ENCODE measurements at places on chromosomes 1 and 21.

GRCh38 chr1:189805735-189806134 is 671.9 kb downstream of the BRINP3 start:
- DNase-seq = no peak

- no peak for DNase-seq
Measured at GRCh38 chr1:217539510-217539909, 91.4 kb downstream of the GPATCH2 start.

DNA sequence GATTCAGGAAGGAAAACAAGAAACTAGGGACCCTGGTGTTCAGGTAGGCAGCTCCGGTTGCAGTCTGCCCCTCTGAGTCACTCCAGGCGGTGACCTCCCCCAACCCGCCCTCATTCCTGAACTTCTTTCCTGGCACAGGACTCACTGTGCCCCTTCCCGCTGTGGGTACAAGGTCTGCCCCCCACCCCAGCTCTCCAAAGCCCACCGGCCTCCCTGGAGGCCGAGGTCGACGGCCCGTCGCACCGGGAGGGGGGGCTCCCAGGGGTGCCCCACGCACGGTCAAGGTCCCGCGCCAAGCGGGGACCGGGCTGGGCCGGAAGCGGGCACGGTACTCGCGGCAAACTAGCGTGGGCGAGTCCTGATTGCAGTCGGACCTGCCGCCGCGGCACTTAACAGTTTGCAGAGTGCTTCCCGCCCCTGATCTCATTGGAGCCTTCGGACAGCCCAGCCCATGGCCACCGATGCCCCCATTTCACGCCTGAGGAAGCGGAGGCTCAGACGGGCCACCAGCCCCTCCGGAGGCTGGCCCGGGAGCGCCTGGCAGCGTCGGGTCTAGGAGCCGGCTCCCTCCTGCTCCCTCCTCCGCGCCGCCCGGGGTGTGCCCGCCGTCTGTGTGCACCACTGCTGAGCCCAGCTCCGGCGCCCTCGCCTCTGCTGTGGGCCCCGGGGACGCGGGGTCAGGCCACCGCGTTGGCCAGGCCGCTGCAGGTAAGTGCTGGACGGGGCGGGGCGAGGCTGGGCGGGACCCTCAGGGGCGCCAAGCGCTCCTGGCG is at the start of gene GJB3:
Gene GJB3, plus strand, starts transcription at position 144 of the 773 bp plus-strand sequence. CDS start 3,549 bp downstream, outside the sequence.
- peak; percentile 72 for DNase-seq

DNA sequence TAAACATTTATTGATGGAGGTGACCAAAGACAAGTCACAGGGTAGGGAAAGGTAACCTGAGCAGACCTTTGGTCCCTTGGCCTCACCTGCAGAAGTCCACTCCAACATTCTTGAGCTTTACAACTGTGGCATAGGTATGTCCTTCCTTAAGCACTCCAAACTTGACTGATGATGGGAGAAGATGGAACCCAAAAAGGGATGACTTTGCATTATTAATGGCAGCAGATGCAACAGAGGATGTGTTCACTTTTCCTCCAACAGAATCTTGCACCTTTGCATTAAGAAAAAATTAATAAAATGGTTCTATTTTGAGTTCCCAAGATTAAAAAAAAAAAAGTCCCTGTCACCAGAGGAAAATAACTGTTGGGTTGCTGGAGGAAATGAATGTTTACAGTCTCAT is 42.2 kb downstream of the WDR3 start:
- DNase-seq = no peak

GRCh38 chr1:28640766-28641165 is 2.1 kb downstream of the TAF12 start:
- DNase-seq = no peak

DNA sequence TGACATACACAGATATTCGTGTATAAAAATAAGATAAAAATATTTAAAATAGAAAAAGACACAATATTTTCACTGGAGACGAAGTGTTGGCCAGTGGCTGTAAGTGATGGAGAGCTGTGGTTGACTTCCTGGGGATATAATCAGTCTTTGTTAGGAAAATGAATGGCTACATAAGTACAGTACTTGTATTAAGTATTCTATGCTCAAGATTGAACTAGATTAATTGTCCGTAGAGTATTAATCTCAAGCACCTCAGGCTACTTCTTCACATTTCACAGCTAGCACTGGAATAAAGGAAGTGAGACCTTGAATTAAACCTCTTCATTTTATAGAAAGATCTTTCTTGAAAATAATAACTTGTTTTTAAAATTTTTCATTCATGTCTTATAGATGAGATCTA is 39.0 kb upstream of the RGS5 start:
- DNase-seq = no peak

DNA sequence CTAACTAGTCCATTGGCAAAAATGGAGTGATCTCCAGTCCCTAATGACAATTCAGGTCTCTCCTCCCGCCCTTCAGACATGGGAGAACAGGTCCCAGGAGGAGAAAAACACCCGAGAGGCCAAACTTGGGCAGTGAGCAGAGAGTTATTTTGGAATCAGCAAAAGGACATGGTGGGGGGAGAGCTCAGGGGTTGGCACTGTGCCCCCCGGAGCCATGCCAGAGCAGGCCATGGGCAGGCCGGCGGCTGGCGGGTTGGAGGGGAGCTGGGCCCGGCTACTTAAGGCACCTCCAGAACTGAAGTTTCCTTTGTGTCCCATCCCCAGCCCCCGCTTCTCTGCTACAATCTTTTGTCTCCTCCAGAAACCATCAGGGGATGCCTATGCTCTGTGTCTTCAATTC is 7.1 kb downstream of the LGR6 start:
- no peak for DNase-seq

GRCh38 chr1:30192969-30193630 is 530.3 kb downstream of the MATN1 start:
- no peak for DNase-seq

DNA sequence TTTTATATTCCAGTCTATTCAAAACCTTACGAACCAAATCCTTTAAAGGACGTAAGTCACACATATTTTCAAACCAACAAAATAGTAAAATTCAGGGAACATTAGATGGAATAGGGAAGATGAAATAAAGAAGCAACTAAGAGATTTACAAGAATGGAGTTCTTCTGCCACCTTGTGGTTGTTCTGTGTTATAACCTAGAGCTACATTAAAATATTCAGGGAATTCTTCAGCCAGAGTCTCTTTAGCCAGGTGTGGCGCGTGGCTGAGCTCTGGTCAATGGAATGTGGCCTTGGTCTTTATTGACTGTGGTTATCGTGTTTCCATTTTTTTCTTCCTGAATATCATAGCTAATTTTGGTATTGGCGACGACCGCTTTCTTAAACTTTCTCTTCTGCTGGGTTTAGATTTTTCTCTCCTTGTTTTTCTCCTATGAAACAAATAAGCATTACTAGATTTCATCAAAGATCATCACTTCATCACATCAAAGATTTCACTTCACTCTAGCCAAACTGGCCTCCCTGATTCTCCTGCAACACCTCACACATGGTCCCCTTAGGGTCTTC is 221.3 kb downstream of the MRPL39 start:
- no peak for DNase-seq

DNA sequence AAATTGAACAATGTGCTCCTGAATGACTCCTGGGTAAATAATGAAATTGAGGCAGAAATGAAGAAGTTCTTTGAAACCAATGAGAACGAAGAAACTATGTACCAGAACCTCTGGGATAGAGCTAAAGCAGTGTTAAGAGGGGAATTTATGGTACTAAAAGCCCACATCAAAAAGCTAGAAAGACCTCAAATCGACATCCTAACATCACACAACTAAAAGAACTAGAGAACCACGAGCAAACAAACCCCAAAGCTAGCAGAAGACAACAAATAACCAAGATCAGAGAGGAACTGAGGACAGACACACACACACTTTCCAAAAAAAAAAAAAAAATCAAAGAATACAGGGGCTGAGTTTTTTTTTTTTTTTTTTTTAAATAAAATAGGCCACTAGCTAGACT is 564.2 kb downstream of the SMYD3 start:
- no peak for DNase-seq

DNA sequence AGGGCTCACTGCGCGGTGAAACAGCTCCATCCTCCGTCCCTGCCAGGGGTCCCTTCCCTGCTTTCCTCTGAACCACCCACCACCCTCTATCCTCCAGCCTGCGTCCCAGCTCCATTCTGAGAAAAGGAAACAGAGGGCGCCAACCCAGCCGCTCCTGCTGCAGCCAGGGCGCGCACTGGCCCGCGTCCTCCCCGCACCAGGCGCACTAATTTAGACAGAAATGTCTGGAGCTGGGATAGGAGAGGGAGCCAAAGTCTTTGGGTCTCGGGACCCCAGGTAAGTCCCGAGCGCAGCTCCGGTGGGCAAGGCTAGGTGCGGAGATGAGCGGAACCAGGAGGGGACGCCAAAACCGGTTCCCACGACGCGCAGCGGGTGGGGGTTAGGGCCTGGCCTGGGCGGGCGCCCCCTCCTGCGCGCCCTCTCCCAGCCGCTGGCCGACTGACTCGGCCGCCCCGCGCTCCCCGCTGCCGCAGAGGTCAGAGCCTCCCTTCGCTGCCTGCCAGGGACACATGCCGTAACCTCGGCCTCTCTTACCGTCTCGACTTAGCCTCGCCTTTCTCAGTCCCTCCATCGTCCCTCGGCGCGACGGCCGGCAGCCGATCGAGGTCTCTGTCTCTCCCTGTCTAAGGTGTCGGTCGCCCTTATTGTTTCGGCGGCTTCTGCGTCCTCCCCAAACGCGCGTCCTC is 2.0 kb downstream of the CAMK2N1 start:
- no peak for DNase-seq

- no peak for DNase-seq
Measured at GRCh38 chr1:170665629-170666028, 1.7 kb downstream of the PRRX1 start.

DNA sequence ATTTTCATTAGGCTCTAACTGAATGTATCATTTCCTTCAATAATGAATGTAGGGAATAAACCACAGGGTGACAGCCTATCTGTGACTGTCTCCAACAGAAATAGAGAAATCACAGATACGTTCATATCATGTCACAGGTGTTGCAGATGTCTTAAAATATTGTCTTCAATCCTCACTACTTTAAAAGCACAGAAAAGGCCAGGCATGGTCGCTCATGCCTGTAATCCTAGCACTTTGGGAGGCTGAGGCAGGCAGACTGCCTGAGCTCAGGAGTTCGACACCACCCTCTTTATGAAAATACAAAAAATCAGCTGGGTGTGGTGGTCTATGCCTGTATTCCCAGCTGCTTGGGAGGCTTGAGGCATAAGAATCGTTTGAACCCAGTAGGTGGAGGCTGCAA is 8.2 kb downstream of the CREG1 start:
- no peak for DNase-seq

DNA sequence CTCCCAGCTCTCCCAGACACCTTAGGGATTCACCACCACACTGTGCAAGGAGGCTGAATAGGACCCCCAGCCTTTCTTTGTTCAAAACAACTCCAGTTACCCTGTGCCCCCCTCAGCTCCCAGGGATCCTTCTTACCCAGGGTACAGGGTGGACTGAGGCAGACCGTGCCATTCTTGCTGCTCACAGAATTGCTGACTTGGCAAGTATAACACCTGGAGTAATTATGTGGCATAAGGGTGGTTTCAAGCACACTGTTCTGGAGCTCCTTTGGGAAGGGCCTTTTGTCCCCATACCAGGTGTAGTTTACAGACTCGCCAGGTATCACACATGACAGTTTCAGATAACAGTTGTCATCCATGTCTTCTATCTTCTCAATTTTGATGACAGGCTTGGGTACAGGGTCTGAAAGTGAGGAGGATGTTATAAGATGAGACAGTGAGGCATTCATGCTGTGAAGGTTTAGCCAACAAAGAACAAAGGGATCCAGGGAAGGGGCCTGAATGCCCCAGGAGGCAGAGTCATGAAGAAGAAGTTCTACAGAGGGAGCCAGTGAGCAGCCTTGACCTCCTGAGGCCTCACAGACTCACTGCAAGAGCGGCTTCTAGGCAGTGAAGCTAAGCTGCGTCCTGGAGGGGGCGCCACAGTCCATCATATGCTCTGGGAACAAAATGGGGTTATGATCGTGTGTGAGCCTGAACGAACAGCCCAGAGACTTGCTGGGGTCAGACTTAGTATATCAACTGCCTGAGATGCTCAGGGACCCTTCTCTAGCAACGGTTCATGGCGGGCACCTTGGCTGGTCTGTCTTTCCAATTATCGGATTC is 30.3 kb downstream of the CD48 start:
- peak; percentile 83 for DNase-seq

GRCh38 chr1:118047006-118047649 is 117.6 kb downstream of the WDR3 start:
- DNase-seq = peak; percentile 56

DNA sequence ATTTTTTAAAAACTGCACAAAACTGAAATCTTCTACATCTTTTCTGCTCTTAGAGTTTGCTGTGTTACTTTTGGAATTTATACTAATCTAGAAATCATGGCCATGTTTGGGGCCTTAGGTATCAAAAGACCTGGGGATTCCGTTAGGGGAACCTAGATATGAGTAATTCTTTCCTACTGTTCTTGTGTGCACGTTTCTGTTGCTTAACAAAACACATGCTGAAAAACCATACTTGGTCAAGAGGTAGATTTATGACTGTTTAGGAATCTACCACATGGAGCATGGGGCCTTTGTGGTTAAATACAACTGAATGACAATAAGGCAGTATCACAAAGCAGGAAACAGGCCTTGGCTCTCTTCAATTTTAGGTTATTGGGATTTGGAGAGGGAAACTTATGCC is 291.9 kb upstream of the USP25 start:
- no peak for DNase-seq
